NCI-H1048 (cell line): ENCODE measurements at places on chromosomes 3 and 15.

DNA sequence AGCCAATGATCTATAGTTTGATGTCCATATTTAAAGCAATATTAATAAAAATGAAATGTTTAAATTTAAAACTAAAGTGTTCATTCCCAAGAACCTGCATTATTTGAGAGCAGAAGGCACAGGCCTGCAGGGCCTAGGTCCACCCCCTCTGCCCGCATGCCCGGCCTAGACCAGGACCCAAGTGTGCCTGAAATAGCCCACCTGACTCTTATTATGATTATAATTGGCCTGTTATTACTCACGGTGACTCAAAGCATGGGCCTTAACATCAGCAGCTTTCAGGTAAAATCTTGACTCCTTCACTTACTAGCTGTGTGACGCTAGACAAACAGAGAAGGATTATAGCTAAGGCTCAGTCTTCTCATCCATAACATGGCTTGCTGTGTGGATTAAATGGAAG lies 128.8 kb downstream of the PLCL2 start:
- DNase-seq = no peak

DNA sequence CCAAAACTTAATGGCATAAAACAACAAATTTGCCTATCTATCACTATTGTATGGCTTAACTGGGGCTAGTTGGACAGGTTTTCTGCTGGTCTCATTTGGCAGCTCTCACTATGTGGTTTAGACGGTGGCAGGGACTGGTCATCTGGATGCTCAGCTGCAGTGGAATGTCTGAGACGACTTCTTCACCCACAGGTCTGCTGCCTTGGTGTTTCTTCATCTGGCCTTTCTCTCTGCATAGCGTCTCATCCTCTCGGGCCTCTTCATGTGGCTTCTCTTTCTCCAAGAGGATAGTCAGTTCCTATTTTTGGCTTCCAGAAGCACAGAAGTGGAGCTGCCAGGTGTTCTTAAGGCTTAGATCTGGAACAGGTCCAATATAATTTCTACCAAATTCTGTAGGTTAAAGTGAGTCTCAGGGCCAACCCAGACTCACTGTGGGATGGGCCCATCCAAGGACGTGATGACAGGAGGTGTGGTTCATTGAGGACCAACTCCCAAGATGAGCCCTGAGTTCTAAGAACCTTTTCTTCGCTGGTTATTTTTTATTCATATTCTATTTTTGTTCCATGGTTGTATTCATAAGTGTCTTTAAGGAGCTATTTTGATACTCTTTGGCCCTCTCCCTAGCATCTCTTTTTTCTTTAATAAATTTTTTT lies 18.6 kb downstream of the UBE2Q2 start:
- no peak for DNase-seq

DNA sequence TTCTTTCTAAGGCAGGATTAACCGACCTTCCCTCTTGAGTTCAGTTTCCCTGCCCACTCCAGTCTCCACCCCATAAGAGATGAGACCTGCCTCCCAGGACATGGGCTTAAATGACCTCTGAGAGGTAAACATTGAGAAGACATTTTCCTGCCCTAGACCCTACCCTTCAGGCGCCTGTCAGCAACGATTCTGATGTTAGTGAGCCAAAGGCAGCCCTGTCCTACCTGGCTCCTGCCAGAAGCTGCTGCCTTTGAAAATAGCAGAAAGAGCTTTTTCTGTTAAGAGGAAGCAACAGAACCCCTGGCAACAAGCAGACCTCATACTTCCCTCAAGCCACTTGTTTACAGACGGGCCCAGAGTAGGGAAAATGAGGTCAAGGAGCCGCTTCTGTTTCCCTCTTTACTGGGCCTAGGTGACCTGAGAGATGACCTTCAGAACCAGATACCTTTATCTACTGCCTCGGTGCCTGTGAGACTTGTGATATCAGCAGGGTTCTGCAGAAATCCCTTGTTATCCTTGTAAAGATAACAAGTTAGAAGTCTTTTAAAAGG lies 52.0 kb downstream of the CD200R1L start:
- no peak for DNase-seq

- DNase-seq = no peak
Measured at GRCh38 chr3:55624238-55624637, 137.1 kb upstream of the WNT5A start.

- DNase-seq = no peak
Measured at GRCh38 chr3:142226474-142226873, 1.1 kb upstream of the GK5 start.

DNA sequence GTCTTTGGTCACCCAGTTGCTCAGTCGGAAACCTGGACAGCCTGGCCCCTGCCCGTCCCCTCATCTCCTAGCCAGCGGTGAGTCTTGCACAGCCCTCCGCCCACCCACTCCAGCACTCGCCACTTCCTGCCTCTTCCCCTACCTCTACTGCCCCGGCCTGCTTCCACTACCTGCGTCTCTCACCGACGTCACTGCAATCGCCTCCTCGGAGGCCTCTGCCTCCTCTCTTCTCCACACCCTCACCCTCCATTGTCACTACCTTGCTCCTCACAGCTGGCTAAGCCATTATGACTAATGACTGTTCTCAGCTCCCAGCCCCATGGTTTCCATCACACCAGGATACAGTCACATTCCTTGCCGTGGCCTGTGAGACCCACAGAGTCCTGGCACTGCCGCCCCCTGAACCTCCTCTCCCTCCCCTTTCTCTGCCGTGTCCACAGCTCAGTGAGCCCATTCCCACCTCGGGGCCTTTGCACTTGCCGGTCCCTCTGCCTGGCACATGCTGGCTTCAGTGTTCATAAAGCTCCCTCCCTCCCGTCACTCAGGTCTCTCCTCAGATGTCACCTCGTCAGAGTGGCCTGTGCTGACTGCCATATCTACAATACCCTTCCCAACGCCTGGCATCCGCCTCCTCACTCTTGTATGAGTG lies 104.8 kb downstream of the FBLN2 start:
- DNase-seq = no peak

GRCh38 chr3:126442856-126443242 lies 32.8 kb downstream of the ZXDC start:
- DNase-seq = no peak

- DNase-seq = no peak
Measured at GRCh38 chr15:33780011-33780768, 188.1 kb upstream of the CHRM5 start.

DNA sequence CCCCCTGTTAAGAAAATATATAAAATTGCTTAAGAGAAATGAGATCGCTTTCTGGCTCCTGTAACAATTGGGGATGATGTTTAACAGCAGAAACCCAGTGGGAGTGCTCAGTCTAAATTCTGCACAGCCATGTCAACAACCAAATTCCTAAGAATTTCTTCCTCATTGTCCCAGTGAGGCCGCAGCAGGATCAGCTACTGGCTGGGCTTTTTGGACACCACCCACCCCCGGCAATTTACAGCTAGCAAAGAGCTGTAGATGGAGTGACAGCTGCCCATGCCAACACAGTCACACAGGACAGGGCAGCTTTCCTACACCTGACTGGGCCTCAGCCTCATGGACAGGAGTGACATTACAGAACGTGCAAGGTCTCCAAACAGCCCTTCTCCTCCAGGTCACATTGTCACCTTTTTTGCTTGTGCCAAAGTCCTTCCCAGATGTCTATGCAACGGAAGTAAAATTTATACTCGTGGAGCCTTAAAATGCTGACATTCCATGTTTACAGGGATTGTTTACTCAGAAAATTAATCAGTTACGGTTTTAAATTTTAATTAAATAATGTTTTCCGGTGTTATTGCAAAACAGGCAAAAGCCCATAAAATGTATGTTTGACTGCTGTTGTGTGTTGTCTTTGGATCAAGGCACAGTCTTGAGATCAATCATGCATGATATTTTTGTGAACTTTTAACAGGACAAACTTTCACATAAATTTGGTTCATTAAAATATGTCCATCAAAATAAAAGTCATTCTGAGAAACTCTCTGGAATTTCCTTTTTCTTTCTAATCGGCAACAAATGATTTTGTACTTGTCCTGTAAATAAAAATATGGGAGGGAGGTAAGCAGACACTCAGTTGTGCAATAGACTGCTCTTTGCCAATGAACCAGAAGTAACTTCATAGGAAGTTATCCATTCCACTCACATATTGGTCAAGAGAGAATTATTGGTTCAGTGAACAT lies 943.2 kb downstream of the MCTP2 start:
- DNase-seq = no peak

- no peak for DNase-seq
Measured at GRCh38 chr15:98611808-98612207, 36.5 kb upstream of the IGF1R start.

DNA sequence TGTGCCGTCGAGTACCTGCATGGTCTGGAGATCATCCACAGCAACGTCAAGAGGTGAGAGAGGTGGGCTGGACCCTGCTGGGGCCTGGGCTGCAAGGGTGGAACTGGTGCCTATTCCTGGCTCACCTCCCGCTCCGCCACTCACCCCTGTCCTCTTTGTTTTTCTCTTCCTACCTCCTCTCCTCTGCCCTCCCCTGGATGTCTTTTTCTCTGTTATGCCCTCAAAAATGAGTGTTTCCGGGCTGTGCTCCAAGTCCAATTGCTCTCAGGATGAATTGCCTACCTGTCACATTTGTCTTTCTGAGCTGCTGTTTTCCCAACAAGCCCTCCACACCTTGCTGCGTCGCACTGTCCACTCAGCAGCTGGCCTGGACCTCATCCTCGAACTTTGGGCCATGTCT lies 28.5 kb upstream of the TATDN2 start:
- DNase-seq = no peak

GRCh38 chr3:44418549-44418948 lies 58.9 kb downstream of the ZNF445 start:
- no peak for DNase-seq
